ENCODE measurements at places on chromosomes 7 and 10.

- no peak for DNase-seq
Measured at GRCh38 chr10:70619271-70620019, 16.9 kb upstream of the PRF1 start.

GRCh38 chr10:83289373-83289772 lies 849.9 kb upstream of the GHITM start:
- no peak for DNase-seq

DNA sequence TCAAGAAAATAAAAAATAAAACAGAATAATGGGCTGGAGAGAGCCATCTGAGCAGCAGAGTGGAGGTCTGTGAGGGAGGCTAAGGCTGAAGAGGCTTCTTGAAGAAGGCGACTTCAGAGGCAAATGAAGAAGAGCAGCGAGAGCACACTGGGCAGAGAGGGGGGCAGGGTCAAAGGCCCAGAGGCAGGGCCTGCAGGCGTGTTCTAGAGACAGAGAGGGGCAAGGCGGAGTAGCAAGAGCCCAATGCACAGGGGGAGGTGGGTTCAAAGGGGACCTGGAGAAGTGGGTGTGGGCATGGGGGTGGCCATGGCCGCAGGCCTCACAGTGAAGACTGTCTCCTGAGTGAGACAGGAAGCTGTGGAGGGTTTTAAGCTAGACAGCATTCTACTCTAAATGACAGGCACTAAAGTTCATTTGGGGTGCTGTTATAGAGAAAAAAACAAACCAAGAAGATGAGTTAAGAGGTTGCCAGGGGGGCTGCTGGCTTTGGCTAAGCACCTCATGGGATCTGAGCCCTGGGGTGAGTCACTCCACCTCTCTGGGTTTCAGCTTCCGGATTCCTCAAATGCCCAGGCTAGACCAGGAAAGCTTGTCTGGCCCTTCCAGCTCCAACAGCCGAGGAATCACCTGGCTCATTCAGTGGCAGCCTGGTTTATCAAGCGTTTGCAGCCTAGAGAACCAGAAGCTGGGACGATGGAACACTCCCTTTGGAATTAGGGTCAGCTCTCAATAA lies 81.7 kb downstream of the DLG5 start:
- no peak for DNase-seq

DNA sequence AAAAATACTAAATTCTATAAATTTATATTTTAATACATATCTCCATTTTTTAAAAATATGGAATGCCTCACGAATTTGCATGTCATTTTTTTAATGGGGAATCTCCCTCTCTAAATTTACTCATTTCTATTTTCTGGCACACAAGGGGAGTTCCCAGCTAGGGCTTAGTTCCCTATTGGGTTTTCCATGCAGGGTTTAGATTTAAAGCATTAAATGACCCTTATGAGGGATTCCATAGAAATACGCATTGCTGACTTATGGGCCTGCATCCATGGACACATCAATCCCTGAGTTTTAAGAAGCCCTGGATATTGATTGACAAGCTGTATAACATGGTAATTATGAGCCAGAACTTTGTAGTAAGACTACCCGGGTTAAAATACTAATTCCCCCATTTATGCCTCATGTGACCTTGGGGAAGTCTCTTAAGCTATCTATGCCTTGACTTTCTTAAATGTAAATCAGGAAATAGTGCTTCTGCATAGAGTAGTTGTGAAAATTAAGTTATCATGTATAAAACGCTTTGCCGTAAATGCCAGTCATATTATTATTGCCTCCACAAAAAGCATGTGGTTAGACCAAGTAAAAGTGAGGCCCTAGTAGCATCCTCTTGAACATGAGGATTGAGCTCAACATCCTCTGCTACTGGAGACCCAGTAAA lies 78.8 kb upstream of the ANKRD1 start:
- no peak for DNase-seq

GRCh38 chr7:24728503-24729364 lies 28.5 kb downstream of the GSDME start:
- DNase-seq, result no peak

- DNase-seq, result no peak
Measured at GRCh38 chr10:3708852-3709251, 76.2 kb downstream of the KLF6 start.

- no peak for DNase-seq
Measured at GRCh38 chr7:33831389-33832141, 73.8 kb upstream of the BMPER start.

DNA sequence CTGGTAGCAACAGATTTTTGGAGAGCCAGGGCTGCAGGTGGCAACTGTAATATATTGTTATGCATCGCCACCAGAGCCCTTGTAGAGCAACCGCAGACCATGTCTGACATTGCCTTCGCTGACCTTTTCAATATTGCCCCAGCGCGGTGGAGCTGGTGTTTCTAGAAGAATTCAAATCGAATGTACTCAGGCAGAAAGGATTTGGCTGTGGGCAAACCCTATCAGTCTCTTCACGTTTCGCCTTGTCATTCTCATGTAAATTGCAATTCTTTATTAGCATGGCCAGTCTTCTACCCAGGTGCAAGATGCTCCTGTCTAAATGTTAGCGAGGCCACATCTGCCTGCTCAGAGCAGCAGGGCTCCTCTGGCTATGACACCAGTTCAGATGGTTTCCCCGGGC lies 490.2 kb upstream of the AUTS2 start:
- no peak for DNase-seq

All from CD4-positive, alpha-beta T cell treated with Interferon gamma for 1 hour (primary cell).